Thyroid gland (tissue), 4 donors: ENCODE measurements at places on chromosomes 7 and 10. TPM values are rescaled to one million over a fixed set of nuclear protein-coding genes. Genes with fewer than 3 reads are reported as not detected.

DNA sequence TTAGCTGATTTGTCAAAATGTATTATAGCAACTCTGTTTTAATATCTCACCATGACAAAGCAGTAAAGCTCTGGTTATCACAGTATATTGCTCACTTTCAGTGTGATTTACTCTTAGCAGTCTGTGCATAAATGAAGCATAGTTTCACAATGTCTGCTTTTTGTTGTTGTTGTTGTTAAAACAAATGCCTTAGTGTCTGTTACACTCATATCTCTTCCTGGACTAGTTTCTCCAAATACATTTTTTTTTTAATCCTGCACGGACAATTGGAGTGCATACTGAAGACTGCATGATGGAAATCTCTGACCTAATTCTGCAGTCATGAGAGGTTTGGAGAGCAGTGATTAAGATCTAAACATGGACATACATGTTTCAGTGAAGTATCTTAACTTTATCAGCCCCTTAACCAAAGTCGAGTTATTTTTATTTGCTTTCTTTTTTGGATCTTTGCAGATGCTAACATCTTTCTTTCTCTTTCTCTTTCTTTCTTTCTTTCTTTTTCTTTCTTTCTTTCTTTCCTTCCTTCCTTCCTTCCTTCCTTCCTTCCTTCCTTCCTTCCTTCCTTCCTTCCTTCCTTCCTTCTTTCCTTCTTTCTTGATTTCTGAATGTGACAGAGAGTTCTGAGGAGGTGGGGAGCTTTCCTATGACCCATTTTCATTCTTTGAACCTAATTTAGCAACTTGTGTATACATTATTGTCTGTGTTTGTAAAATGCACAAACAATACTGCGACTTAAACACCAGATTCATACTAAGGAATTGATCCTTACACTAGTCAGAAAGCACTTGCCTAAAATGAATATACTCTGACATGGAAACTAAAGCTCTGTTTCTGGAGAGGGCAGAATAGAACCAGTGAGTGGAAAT is 161.5 kb upstream of the AGR3 start:
- H3K4me3 ChIP-seq, result no peak overlapping the region
- DNase-seq, result no peak
- H3K27ac ChIP-seq, result no peak overlapping the region
- H3K36me3 ChIP-seq, result no peaks in the 10 kb centered on the region

DNA sequence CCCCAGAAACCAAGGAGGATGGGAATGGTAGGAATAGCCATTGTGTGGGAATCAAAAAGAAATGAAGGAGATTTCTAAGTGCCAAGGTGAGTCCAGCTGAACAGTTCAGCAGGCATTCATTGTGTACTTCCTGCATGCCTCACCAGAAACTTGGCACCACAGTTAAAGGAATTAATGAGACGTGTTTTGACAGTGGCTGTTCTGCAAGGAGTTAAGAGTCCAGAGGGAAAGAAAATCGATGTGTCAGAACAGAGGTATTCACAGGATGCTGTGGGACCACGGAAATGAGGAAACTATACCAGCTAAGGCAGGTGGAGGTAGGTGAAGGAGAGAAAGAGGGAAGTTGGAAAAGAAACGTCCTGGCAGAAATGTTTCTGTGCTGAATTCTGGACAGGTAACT is 78.1 kb downstream of the PRKCQ start:
- no peaks in the 10 kb centered on the region for H3K27me3 ChIP-seq
- H3K36me3 ChIP-seq, result peaks cover 3% of the 10 kb centered on the region
- peak; percentile 31 for DNase-seq
- peaks cover 4% of the 10 kb centered on the region for H3K4me1 ChIP-seq
- no peak overlapping the region for H3K27ac ChIP-seq
- no peak overlapping the region for H3K4me3 ChIP-seq

DNA sequence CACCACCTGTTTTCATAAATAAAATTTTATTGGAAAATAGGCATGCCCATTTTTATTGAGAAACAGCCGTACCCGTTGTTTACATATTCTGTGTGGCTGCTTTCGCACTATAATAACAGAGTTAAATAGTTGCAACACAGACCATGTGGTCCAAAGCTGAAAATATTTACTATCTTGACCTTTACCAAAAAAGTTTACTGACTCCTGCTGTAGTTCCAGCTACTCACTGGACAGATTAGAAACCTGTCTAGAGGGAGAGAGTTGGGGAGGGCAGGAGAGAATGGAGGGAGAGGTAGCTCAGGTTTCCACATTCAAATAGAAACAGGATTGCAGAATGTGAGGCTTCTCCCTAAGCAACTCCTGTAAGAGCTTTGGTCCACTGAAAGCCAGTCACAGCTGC is 55.1 kb upstream of the GLCCI1 start:
- H3K4me1 ChIP-seq, result peaks cover 8% of the 10 kb centered on the region
- no peaks in the 10 kb centered on the region for H3K27me3 ChIP-seq
- H3K4me3 ChIP-seq, result no peak overlapping the region

- no peaks in the 10 kb centered on the region for H3K4me1 ChIP-seq
- no peak for DNase-seq
- H3K27ac ChIP-seq, result no peak overlapping the region
- H3K4me3 ChIP-seq, result no peak overlapping the region
- no peaks in the 10 kb centered on the region for H3K27me3 ChIP-seq
These were observed 177.5 kb downstream of the TWIST1 start for GRCh38 chr7:18939771-18940592.

DNA sequence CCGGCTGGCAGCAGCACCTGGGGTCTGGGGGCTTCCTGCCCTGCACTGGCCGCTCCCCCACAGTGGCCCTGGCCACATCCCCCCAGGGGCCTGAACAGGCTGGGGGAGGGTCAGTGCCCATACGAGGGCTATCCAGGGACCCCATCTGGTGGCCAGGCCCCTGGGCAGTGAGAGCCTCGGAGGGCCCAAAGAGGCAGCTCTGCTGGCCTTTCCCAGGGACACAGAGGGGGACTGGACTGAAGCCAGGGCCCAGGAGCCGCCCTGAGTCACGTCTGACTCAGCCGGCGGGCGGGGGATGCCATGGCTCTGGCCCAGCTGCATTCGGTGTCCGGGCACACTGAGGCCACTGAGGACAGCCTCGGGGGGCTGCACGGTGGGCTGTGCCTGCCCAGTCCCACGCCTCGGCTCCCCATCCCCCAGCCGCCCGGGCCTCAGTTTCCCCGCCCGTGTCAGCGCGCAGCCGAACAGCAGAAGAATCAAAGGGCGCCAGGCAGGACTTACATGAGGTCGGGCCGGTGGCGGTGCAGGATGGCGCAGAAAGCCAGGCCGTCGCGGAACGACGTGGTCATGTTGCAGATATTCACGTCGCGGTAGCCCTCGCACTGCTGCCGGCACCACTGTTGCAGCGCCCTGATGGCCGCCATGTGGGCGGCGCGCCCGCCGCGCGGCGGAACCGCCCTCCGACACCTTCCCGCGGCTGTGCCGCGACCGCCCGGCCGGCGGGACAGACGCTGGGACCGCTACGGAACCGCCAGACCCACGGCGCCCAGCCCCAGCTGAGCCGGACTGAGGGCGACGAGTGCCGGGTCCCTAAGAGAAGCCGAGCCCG is at the start of gene MICALL2:
Gene MICALL2 (minus strand): TSS at position 788 of the 829 bp plus-strand sequence. CDS start 144 bp downstream, at position 644.
- peak within 1 kb of the TSS; percentile 91 for H3K4me3 ChIP-seq
- no peaks in the 10 kb centered on the region for H3K36me3 ChIP-seq
- H3K27ac ChIP-seq, result peak within 1 kb of the TSS; percentile 80
- H3K4me1 ChIP-seq, result peaks cover 24% of the 10 kb centered on the region
- DNase-seq, result peak; percentile 84

Gene CPXM2
- 9.0 TPM for total RNA-seq

Gene PRSS37
- not detected for total RNA-seq

Gene SEPTIN7
- total RNA-seq, result 522 TPM

Gene STEAP4
- 162 TPM for total RNA-seq
